Activated CD8-positive, alpha-beta memory T cell treated with anti-CD3 and anti-CD28 coated beads for 48 hours (primary cell): ENCODE measurements at places on chromosomes 4 and X.

- DNase-seq = no peak
Observed at GRCh38 chrX:55005256-55005655, 5.1 kb downstream of the APEX2 start.

DNA sequence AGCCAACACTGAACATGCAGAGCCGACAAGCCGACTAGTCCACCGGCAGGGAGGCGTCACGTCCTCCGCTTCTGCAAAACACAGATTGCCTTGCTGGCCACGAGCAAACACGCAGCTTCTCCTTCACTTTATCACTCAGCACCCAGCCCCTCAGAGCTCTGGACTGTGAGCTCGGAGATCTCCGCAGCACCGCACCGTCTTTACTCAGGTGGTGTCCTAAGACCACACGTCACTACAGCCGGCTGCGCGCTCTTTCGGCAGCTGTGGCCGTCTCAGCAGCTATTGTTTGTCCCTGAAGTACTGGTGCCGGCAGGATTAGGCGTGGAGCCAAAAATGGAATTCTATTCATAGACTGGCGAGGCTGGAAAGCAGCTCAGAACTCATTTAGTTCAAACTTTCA is 72.0 kb downstream of the FAT1 start:
- no peak for DNase-seq

DNA sequence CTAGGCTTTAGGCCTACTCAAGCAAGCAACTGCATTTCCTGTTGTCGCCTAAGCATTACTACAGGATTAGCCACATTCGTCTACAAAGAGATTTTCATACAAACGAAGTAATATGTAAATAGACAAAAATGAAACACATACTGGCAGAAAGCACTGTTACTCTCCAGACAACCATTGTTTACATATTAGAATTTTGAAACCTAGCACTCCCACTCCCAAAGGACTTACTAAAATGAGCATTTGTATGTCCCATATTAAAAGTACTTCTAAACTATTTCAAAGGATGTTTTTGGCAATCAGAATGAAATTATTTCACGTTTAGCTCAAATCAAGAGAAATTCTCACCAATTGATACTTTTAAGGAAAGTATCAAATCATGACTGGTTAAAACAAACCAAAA is 570.8 kb downstream of the PRR32 start:
- DNase-seq = no peak

DNA sequence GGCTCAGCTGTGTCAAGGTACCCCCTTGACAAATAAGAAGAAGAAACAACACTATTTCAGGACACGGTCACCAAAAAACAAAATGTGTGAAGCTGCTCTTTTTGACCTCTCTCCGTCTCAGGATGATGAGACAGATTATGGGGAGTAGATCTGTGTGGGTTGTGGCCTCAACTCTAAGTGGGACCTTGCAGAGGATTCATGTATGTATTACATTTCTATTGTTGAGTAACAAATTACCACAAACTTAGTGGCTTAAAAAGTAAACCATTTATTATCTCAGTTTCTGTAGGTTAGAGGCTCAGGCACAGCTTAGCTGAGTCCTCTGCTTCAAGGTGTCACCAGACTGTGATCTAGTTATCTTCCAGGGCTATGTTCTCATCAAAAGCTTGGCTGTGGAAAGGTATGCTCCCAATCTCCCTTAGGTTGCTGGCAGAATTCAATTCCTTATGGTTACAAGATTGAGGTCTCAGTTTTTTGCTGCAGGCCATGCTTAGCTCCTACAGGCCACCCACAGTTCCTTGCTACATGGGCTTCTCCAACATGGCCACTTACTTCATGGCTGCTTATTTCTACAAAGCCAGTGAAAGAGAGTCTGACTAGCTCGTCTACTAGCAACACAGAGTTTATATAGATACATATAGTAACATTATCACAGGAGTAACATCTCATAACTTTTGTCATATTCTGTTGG is 28.1 kb downstream of the DGKK start:
- no peak for DNase-seq

- no peak for DNase-seq
Observed at GRCh38 chr4:155559915-155560314, 106.7 kb upstream of the GUCY1A1 start.

DNA sequence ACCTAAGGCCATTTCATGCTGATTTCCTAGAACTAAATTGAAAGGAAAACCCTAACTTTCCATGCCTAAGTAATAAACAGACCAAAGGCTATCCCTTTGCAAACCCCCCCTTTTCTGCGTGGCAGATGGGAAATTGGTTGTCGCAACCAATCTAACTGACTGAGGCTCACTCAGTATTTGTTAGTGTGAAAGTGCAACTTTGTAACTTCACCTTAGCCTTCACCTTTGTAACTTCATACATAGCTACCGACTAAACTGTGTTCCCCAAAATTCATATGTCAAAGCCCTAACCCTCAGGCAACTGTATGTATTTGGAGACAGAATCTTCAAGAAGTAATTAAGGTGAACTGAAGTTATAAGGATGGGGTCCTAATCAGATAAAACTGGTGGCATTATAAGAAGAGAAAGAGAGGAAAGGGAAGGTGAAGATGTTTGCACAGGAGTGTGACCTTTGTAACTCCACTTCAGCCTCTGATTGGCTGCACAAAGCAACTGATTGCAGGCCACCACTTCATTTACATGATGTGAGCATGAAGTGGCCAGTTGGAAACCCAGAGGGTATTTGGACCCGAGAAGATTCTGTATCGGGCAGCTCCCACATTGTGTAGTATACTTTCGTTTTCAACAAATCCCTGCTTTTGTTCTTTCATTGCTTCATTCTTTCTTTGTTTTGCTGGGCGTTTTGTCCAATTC is 4.9 kb upstream of the TMEM33 start:
- no peak for DNase-seq

DNA sequence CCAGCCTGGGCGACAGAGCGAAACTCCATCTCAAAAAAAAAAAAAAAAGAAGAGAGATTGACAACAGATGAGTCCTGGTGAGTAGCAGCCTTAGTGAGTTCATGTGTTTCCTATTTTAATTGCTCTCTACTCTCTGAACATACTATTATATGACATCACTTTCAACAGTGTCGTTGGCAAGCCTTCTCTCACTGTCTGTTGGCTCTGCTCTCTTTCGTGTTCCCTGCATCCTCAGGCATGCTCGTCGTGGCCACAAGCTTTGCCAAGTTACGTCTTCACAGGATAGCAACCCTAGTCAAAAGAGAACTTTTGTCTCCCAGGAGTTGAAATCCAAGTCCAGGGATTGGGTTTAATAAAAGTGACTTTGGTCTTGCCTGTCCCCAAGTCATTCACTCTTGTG is 117.1 kb upstream of the EGFL6 start:
- no peak for DNase-seq
